ENCODE measurements at places on chromosomes 2 and 18.

DNA sequence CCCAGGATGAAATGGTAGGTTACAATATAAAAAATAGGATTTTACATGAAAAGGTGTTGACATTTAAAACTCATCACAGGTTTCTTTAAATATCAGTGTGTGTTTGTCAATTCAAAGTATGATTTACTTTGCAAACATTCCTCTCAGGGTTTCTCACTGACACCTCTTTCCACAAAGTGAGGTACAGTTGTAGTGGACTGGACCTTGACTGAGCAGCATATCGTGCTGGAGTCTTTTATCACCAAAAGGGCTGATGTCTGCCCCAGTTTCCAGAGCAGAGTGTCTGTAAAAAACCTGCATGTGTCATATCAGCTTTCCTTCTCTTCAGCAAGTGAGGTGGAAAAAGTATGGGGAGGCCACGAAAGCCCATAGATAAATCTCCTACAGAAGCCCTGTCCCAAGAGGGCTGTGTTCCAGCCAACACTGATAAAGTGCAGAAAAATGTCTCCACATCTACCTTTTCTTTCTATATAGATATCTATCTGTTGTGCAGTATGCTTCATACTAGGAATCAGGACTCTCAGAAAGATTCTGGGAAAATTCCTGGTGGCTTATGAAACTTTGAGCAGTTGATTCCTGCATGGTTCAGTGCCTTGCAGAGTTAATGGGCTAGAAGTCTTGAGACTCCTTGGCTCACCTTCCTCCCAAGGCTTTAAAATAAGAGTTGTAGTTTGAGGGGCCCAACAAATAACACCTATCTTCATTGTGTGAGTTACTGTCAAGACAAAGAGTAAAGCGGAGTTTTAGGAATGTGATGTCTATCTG is 6.9 kb downstream of the ACYP2 start:
- no peak for DNase-seq

- DNase-seq: no peak
Measured at GRCh38 chr2:22694300-22694699, 690.7 kb upstream of the KLHL29 start.

- no peak for DNase-seq
Measured at GRCh38 chr2:228839421-228839876, 431.6 kb downstream of the PID1 start.

- no peak for DNase-seq
Measured at GRCh38 chr2:216839688-216840087, 20.2 kb downstream of the TNP1 start.

DNA sequence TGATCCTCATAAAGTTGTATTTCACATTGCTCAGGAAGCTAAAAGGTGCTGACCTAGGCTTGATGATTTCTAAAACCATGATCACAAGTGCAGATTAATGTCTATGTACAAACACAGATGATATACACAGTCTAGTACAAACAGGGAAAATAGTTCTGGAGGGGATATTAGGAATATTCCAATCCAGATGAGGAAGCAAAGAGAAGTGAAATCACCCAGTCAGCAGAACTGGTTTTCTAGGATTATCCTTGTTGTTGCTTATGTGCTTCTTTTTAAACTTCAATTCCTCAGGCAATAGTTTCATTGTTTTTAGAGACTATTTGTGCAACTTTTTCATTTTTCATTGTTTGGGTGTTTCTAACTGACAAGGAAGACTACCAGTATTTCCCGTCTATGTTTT is 4.7 kb downstream of the IL1A start:
- DNase-seq: no peak

DNA sequence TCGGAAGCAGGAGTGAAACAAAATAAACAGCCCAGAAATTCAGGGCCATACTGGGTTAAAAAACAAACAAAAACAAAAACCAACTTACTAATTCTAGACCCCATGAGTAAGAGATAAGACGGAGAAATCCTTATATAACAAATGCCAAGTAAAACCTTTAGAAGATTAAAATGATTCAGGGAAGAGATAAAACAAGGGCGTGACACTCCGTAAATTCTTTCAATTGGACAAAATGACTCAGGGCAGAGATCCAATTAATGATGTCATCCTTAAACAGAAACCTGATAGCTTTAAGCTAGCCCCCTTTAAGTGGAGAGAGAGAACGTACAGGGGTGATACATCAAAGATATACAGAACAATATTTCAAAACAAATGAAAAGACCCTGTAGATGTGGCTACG is 317.4 kb downstream of the NBAS start:
- no peak for DNase-seq

GRCh38 chr2:7338961-7339360 is 421.7 kb downstream of the RNF144A start:
- DNase-seq: no peak

- DNase-seq: no peak
Measured at GRCh38 chr2:20656561-20656960, 5.7 kb upstream of the HS1BP3 start.
